ENCODE measurements at places on chromosomes 6 and 20.

- no peak for DNase-seq
These were observed 315.2 kb downstream of the TFAP2A start for GRCh38 chr6:10099529-10100140.

DNA sequence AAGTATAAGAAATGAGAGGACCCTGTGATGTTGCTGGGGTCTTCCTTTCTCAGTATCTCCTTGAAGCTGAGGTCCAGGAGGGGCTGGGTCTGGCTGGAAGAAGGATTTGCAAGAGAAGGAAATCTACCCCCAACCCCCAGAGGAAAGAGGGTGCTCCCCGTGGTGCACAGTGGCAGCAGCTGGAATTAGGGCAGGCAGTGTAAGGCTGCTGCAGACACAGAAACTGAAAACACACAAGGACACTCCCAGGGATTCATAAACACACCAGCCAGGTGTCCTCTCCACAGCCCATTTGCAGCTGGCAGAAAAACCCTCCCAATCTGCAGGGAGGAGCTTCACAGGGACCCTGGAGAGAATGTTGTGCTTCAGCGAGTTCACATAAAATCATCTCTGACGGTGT lies 297.2 kb downstream of the CDH26 start:
- DNase-seq, result no peak

DNA sequence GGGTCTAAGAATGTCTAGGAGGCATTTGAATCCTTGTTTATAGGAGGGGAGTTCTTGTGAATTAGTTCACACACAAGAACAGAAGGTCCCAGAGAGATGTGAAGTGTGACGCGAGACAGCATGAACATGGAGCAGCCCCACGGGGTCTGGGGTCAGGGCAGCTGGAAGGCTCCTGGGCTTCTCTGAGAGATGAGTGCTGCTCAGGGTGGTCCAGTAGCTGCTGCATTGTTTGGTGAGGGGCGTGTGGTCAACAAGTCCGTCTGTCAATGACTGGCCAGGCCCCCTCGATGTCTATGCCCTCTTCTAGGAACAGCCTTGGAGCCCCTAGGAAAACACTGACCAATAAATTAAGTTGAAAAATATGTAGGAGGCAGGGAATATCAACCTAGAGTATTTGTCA lies 40.2 kb upstream of the GABRR1 start:
- DNase-seq, result no peak

DNA sequence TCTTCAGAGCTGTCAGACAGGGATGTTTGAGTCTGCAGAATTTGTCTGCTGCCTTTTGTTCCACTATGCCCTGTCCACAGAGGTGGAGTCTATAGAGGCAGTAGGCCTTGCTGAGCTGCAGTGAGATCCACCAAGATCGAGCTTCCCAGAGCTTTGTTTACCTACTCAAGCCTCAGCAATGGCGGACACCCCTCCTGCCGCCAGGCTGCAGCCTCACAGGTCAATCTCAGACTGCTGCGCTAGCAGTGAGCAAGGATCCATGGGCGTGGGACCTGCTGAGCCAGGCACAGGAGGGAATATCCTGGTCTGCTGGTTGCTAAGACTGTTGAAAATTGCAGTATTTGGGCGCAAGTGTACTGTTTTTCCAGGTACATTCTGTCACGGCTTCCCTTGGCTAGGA lies 28.4 kb upstream of the RAB32 start:
- no peak for DNase-seq

- DNase-seq, result no peak
These were observed 50.5 kb upstream of the CSE1L start for GRCh38 chr20:48995589-48995988.

DNA sequence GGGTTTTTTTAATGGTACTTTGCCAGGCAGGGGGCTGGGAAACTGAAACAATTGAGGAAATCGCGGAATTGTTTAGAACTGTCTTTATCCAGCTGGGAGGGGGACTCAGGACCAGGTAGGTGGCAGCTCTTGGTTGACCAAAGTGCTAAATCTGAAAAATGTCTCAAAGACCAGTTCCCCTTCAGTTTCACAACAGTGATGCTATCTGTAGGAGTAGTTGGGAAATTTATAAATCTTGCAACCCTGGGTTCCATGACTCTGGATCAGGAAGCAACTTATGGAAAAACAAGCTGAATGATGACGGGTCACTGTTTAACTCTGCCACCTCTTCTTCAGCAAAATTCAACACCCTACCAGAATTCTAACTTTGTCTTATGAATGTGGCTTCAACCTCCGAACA lies 99.7 kb downstream of the FAM50B start:
- no peak for DNase-seq

DNA sequence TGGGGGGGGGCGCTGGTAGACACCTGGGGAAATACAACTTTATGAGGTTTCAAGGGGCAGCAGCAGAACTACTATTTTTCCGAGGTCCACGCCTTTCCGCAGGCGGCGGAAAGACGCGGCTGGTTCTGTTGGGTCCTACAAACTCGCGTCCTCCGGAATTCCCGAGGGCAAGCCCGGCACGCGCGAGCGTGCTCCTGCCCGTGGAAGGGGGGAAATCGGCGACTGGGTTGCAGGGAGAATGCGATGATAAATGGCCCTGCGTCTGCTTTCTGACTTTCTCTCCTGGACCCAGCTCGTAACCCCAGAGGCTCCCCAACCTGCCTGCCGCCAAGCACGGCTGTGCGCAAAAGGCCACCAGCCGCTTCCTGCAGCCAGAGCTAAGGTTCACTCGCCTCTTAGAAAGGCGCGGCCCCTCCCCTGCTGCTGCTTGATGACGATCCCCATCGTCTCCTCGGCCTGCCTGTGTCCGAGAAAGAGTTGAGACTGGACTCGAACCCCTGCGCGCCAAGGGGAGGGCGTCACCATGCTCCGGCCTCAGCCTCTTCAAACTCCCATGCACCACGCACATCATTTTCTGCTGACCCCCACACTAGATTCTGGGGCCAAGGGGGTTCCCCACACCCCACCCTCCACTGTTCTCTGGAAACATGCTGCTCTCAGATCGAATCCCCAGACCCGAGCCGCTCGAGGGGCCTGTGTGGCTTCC lies 6.7 kb downstream of the FOXA2 start:
- no peak for DNase-seq

- DNase-seq, result no peak
These were observed 516.6 kb upstream of the JARID2 start for GRCh38 chr6:14729129-14729871.

GRCh38 chr6:166050559-166050958 lies 117.1 kb downstream of the TBXT start:
- DNase-seq, result no peak
